Right hindlimb (tissue), 1 donor: ENCODE measurements at places on chromosomes 3 and 15.

DNA sequence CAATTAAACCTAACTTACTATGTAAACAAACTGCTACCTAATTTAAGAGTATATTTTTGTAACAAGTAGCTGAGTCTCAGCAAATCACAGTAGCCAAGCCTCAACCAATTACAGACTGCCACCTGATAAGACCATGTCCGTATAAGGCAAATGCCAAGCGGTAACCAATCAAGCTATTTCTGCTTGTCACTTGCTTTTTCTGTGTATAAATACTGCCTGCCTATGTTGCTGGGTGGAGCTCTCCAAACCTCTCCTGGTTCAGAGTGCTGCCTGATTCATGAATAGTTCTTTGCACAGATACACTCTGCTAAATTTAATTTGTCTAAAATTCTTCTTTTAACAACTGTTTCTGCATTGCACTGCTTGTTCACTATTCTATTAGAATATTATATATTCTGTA is 42.6 kb downstream of the ZNF148 start:
- DNase-seq: no peak

GRCh38 chr3:151206201-151206600 is 3.2 kb upstream of the GPR171 start:
- no peak for DNase-seq

- DNase-seq: no peak
These were observed 688.9 kb upstream of the NAALADL2 start for GRCh38 chr3:174170248-174170647.

GRCh38 chr3:54243056-54243931 is 120.9 kb downstream of the CACNA2D3 start:
- DNase-seq: no peak

GRCh38 chr3:176208283-176208682 is 989.0 kb downstream of the TBL1XR1 start:
- no peak for DNase-seq

GRCh38 chr3:18747383-18747782 is 322.2 kb upstream of the SATB1 start:
- DNase-seq: no peak

- DNase-seq: no peak
These were observed 28.9 kb upstream of the LSAMP start for GRCh38 chr3:116474032-116474780.

DNA sequence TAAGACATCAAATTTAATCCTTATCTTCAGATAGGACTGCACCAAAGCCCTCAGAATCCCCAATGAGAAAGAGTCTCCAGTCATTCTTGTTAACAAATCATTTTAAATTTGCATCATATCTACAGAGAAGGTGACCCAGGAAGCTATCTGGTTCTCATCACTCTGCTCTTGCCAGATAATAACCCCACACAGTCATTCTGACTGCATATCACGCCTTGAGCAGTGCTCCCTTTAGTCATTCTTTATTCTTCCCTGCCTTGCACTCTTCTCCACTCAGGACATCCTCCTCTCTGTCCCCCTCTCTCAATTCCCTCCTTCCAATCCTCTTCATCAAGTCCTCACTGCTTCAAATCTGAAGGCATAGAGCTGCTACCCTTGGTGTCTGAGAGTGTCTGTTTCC is 83.7 kb upstream of the COL6A6 start:
- DNase-seq: no peak

DNA sequence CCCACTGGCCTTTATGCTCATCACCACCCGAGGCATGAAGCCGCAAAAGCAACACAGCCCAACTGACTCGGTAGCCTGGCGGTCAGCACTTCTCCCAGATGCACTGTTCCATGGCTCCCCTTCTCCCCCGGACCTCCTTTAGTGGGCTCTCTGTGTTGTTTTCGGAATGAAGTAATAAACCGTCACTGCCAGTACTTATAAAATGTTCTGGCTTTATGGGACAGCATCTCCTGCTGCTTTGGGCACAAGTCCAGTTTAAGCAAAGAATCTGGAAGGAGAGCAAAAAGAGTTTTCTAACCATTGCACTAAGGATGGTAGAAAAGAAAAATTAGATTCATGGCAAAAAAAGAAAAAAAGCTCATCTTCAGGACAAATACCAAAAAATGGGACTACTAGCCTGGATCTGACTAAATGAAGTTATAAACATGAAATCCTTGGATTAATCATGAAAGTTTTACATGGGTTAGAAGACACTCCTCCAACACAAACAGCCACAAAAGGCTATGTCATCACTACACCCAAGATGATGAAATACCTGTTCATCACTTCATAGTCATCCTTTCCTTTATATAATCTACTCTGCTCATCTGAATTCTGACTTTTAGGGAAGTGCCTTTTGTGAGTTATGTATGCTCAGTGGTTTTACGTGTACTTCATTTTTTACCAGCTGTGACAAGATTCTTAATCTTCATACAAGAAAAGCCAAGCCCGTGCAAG is 89.5 kb upstream of the UBE2E2 start:
- DNase-seq: peak; percentile 31

- no peak for DNase-seq
These were observed 966 bp upstream of the PKM start for GRCh38 chr15:72231833-72232478.

- no peak for DNase-seq
These were observed 58.8 kb downstream of the HES1 start for GRCh38 chr3:194194757-194195085.

DNA sequence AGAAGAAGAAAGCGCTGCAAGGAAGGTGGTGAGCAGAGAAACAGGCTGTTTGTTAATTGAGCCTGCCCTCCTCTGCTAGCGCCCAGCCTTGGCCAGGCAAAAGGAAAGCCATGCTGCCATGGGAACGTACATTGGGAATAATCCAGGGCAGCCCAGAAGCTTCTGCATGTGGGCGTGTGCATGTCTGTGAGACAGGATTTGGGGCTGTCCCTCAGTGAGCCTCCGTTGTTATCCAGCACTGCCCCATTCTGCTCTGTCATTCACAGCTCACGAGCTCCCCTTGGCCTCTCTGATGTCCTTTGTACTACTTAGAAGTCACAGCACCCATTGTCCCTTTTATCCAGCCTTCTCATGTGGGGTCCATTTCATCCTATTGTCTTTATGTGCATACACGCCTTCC is 239.1 kb upstream of the ROPN1 start:
- no peak for DNase-seq

- DNase-seq: no peak
These were observed 8.1 kb upstream of the PCSK6 start for GRCh38 chr15:101497484-101498034.

GRCh38 chr3:61445924-61446323 is 115.4 kb upstream of the PTPRG start:
- no peak for DNase-seq

DNA sequence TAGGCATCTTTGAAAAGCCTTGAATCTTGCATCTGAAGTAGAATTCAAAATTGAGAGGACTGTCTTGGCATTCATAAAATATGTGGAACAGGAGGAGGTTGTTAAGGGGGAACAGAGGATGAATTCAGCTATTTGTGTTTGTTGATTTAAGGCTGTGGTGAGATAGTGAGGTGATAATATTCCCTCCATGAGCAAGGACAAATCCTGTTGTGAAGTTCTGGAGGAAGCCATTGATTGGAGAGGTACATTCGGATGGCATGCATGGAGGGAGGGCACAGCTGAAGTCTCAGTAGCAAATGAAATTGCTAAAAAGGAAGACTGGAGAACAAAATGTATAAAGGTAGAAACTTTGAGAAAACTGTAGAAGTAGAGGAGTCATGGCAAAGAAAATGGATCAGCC is 443.8 kb downstream of the NLGN1 start:
- no peak for DNase-seq

DNA sequence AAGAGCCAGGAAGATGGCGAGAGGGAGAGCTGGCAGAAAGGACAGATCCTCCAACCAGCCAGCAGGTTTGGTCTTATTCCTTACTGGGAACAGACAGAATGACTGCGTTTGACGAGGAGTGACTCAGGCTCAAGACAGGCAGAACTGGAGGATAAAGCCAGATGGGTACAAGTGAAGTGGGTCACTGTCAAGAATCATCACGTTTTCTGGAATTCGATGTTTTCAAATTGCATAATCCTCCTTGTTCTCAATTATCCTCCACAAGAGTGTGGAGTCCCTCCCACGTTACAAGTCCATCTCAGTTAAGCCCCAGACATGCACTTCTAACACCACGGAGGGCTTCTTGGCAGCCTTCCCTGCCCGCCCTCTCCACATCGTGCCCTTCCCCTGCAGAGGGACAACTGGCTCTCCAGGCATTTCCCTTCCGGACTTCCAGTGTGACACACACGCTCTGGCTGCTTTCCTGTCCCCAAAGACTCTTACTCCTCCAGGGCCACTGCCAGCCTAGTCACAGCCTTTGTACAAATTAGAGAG is 183.1 kb downstream of the CHST2 start:
- DNase-seq: peak; percentile 67

DNA sequence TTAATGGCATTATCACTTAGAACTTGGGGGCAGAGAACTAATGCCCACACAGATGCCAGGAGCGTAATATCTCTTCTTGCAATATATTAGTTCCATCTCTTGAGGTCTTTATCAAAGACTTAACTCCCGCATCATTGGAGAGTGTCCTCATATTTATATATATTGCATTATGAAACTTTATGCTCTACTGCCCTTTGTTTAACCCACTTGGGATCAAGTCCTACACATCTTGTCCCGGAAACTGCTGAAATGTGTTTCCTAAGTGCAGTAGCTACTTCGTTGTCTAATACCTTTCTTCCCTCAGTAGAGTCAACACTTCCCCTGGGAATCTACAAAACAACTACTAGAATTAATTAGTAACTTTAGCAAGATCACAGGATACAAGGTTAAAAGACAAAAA is 1029.2 kb downstream of the OTOL1 start:
- DNase-seq: no peak

DNA sequence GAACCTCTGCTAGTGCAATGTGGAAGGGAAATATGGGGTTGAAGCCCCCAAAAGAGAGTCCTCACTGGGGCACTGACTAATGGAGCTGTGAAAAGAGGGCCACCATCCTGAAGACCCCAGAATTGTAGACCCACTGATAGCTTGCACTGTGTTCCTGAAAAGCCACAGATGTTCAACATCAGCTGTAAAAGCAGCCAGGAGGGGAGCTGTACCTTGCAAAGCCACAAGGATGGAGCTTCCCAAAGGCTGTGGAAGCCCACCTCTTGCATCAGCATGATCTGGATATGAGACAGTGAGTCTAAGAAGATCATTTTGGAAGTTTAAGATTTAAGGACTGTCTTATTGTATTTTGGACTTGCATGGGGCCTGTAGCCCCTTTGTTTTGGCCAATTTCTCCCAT is 125.8 kb upstream of the TGFBR2 start:
- no peak for DNase-seq

DNA sequence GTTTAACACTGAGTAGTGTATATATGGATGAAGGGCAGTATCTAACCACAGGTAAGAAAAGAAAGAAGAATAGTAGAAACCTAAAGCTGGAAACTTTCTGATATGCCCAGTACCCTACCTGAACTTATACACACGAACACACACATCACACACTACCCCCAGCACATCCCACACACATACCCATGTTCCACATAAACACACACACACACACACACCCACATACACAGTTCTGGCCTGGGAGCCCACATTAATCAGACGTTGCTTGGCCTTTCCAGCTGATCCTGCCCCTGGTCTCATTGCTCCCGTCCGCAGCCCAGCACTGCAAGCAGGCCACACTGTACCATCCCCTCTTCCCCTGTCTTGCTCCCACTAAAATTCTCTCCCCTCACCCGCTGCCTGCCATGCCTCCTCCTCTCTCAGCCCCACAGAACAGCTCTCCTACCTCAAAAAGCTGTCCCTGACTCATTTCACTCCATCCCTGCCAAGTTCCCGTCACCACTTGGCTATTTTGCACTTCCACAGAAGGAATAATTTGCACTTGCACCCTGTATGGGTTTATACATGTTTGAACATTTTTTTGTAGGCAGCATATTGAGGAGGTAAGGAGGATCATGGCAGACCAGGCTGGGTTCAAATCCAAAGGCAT is 185.8 kb upstream of the PPP2R3A start:
- no peak for DNase-seq

DNA sequence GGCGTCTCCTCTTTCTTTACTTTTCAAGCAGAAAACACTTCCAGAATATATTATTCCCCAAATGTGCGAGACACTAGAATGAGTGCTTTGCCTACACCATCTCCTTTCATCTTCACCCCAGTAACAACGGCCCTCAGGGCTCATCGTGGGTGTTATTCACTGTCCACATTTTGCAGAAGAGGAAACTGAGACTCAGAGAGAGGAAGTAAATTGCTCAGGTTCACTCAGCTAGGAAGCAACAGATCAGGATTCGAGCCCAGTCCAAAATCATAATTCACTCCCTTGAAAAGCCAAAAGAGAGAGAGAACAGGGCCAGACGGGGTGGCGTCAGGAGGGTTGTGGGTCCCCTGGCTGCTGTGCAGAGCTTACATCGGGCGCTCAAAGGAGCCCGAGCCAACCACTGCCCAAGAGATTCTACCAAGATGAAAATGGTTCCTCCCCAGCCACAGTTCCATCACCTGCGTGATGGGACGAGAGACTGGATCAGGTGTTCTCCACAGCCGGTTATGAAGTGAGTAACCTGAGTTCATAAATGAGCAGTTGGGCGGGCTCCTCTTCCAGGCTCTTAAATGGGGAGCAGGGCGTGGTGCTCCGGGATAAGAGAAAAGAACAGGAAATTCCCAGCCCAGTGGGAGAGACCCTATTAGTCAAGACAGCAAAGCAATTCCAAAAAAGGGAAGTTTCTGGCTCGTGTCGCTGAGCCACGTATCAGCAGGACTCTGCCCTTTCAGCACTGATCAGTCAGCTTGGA is 48.6 kb upstream of the FLNB start:
- DNase-seq: no peak

- DNase-seq: peak; percentile 51
These were observed 14.1 kb upstream of the CXCR6 start for GRCh38 chr3:45929042-45929679.

- no peak for DNase-seq
These were observed 46.1 kb downstream of the CACNA2D3 start for GRCh38 chr3:54168451-54168850.

- no peak for DNase-seq
These were observed 16.2 kb downstream of the ZNF609 start for GRCh38 chr15:64476550-64476949.

DNA sequence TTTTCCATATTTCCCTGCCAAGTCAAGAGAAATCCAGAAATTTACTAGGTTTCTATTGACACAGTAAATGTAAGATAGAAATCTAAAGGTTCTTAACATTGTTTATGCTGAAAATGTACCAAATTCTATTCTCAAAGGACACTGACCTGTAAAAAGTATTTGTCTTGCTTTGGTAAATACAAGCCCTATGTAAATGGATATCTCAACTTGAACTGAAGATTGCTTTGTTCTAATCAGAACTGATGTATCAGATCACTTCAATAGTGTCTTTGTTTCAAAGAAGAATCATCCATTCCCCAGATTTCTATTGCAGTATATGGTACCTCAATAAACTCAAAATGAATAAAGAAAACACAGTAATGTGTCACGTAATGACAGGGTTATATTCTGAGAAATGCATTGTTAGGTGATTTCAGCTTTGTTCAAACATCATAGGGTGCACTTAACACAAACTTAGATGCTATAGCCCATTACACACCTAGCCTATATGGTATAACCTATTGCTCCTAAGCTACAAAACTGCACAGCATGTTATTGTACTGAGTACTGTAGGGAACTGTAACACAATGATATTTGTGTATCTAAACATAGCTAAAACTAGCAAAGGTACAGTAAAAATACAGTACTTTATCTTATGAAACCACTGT is 143.5 kb upstream of the NECTIN3 start:
- DNase-seq: no peak

GRCh38 chr3:146466604-146467003 is 2.8 kb downstream of the PLSCR2 start:
- DNase-seq: no peak
